ENCODE measurements at places on chromosomes 11 and 22.

DNA sequence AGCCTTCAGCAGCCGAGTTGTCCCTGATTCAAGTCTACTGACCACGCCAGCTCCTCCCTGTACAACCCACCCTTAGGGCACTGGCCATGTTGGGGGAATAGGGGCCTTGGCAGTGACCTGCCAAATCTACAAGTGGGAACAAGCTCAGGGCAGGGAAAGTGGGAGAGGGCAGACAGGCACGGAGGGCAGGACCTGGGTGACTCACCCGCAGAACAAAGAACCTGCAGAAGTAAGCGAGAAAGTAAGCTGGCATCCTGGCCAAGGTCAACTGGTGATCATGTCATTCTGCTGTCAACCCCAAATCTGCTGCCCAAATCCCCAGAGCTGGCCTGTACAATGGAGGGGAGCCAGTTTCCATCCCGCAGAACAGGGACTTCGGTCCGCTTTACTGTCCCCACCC is 7.9 kb upstream of the SCGB1A1 start:
- no peak for DNase-seq

DNA sequence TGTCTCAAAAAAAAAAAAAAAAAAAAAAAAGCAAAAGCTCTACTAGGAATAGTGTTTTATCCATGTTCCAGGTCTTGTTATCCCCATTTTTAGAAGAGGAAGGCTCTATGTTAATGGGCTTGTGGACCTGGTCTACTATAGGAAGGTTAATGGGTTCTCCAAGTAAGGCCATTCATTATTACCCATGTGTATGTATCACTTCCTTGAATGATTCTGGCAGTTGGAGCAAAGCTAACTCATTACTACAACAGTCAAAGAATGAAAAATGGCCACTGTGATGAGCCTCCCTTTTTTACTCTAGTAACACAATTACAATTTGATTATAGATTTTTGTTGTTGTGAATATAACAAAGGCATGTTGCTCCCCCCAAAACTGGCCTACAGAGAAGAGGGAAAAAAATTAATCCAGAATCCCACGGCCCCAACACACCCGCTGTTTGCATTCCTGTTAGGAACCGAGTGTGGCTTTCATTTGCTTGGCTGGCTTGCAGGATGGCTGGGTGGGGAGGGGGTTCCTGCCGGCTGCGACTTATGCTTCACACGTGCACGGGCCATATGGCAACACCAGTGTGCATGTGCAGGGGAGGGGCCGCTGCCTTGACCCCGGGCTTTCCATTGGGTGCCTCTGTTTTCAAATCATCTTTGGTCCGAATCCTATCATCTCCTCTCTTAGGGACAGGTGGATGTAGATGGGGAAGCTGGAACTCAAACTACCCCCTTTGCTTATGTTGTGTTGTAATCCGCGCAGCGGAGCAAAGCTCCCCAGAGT is 148.8 kb downstream of the HIPK3 start:
- no peak for DNase-seq

DNA sequence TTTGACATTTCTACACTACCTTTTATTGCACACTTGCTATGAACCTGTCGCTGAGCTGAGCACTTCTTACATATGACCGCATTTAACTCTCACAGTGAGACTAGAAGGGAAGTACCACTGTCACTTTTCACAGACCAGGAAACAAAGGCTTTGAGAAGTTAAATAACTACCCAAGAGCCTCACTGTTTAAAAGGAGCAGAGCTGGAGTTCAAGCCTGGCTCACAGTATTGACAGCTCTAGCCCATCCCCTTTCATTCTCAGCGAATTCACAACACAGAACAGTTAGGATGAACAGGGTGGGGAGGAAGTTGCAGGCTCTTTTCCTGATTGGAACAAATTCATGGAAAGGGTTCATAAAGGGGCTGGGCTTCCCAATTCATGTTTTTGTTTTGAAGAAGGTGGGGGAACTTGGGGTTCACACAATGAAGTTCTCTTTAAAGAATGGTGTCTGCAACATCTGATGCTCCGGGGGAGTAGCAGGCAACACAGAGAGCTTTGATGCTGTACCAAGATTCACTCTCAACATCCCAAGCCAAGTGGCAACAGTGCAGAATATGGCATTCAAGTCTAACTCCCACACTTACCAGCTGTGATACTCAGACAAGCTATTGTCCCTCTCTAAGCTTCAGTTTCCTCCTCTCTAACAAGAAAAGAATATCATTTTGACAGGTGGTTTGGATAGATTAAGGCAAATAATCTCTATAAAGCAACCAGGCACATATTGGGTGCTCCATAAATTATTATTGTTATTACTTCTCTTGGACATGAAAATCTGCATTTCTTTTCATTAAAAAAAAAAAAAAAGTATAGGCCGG is 17.2 kb downstream of the SCGB1A1 start:
- no peak for DNase-seq

GRCh38 chr11:45481026-45481425 is 184.4 kb downstream of the CHST1 start:
- no peak for DNase-seq

GRCh38 chr11:61140416-61140815 is 20.8 kb downstream of the VPS37C start:
- no peak for DNase-seq

- no peak for DNase-seq
These were observed 4.0 kb upstream of the SCUBE2 start for GRCh38 chr11:9095421-9095820.

- DNase-seq = no peak
These were observed 201.5 kb downstream of the TBC1D22A start for GRCh38 chr22:46963672-46964545.

DNA sequence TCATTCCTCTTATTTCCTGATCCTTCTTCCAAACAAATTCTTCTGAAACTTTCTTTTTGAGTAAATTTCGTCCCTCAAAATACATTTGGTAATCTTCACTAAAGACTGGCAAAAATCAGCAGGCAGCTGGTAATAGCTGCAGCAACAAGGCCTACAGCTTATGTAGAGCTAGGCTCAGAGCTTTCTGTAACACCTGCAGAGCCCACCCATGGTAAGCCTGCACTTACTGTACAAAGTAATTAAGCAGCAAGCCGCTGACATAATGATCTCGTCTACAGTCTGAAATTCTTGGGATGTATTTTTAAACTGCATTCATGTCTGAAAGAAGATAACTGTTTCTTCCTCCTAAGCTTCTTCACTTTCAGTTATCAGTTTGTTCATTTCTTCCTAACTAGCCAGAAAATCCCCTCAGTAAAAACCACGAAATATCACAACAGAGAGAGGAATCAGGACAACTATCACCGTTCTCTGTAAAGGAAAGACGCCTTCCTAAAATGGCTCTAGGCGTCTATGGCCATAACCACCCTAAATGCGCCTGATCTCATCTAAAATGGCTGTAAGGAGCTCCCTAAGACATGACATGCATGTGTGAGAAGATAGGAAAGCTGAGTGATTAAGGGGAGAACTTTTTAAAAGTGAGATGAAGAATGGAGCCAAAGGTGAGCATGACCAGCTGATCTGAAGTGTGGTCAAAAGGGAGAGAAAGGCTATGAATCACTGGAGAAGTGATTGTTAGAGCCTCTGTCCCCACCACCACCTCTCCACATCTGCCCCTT is 56.2 kb downstream of the DENND5A start:
- DNase-seq = no peak

- DNase-seq = no peak
These were observed 38.6 kb downstream of the ETS1 start for GRCh38 chr11:128548649-128549255.

GRCh38 chr22:41779929-41780505 is 20.5 kb upstream of the CCDC134 start:
- no peak for DNase-seq

- DNase-seq = no peak
These were observed 15.0 kb downstream of the PTPRJ start for GRCh38 chr11:47995360-47995769.

- no peak for DNase-seq
These were observed 79.0 kb downstream of the ZNF280B start for GRCh38 chr22:22429369-22430108.

DNA sequence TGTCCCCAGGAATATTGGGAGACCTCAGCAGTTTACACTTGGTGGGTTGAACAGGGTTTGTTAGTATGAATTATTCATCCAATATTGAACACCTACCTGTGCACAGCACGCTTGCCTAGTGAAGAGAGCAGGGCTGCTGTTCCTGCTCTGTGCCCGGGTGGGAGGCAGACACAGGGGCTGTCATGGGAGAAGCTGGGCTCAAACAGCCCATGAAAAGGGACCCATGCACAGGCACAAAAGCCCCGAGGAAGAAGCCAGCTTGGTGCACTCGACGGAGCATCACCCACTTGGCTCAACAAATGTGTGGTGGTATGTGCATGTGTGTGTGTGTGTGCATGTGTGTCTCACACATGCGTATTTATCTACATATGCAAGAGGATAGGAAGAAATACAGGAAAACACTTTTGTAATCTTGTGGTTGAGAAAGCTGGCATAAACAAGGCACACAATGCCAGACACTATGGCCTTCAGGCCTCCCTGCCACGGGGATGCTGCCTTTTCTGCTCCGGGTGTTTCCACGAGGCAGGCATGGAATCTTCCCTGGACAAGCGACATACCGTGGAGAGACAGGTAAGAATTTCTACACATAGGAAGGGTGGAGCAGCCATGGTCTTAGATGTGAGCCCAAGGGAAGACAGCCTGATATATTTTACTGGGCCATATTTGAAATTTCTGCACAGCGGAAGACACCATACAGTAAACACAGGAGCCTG is 5.0 kb upstream of the APOBEC3A start:
- DNase-seq = no peak

- peak; percentile 4 for DNase-seq
These were observed 25.3 kb downstream of the OTOG start for GRCh38 chr11:17572359-17572690.

DNA sequence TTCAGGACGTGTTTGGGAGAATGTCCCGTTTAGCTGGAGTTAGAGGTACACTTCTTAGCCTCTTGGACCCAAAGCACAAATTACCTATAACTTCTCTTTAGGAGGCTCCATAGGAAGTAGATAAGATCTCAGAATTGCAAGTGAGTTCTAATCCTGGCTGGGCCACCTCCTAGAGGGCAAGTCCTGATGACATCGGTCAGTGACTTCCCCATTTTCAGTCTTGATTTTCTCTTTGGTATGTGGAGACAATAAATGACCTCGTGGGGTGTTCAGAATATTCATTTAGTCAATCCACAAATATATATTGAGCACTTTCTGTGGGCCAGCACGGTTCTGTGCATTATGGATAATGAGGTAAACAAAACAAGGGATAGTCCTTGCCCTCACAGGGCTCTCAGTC is 208.6 kb downstream of the CWF19L2 start:
- no peak for DNase-seq

- no peak for DNase-seq
These were observed 940 bp downstream of the IL18 start for GRCh38 chr11:112162761-112163546.

GRCh38 chr22:42156598-42156997 is 26.0 kb upstream of the CYP2D6 start:
- DNase-seq = no peak

DNA sequence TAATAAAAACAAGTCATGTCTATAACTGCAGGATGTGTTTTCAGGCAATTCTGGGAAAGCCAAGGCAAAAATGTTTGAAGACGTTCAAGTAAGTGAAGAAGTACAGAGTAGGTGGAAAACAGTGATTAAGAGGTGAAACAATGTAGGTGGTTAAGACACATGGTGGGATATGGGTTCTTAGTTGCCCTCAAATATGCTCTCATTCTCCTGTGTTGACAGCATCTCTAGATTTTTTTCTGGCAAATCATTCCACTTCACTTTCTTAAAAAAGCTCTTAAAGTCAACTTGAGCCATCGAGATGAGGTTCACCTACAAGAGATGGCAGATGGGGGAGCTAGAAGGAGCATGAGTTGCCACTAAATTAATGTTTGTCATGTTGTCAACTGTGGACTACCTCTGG is 1041.0 kb upstream of the CNTN5 start:
- no peak for DNase-seq

DNA sequence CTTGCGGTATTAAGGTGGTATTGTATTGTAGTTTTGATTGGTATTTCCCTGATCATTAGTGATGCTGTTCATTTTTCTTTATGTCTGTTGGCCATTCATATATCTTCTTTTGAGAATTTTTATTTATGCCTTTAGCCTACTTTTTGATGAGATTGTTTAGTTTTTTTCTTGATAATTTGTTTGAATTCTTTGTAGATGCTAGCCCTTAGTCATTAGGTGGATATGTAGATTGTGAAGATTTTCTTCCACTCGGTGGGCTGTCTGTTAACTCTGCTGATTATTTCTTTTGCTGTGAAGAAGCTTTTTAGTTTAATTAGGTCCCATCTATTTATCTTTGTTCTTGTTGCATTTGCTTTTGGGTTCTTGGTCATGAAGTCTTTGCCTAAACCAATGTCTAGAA is 115.4 kb downstream of the VPREB1 start:
- no peak for DNase-seq

GRCh38 chr22:42641801-42642413 is 1.5 kb upstream of the ATP5MGL start:
- DNase-seq = no peak

DNA sequence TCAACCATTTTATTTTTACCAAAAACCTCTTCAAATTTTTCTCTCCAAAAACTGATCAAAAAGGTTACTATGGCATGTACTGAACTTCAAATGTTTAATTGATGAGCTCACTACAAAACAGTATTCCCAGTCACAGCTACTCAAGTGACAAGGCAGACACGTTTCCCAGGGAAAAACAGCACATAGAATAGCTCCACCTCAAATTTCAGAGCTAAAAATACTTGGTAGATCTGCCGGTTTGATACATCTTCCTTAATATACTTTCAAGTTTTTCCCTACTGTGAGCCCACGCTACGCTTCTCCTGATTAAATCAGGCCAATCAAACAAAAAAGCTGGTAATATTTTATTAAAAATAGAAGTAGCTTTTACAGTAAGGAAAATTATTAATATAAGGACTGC is 100.4 kb downstream of the EFCAB6 start:
- no peak for DNase-seq

DNA sequence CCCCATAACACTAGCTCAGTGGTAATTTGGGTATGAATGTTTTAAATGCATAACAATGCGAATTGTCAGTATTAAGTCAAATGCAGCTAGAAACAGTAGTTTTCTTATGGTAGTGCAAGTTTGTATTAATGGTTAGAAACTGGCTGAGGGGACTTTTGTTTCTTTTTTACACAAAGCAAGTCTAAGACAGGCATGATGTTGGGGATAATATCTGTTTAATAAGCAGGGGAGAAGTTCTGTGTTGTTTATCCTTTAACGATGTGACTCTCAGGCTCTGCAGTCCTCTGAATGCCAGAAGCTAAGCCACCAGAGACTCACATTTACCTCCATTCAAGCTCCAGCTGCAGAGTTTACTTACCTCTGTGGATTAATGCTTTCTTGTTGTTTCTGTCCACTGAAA is 67.8 kb downstream of the SYT9 start:
- no peak for DNase-seq
